Activated naive CD8-positive, alpha-beta T cell treated with anti-CD3 and anti-CD28 coated beads for 36 hours (primary cell): ENCODE measurements at places on chromosomes 12 and 14.

- no peak for DNase-seq
Observed at GRCh38 chr12:14896521-14897169, 11.0 kb upstream of the MGP start.

DNA sequence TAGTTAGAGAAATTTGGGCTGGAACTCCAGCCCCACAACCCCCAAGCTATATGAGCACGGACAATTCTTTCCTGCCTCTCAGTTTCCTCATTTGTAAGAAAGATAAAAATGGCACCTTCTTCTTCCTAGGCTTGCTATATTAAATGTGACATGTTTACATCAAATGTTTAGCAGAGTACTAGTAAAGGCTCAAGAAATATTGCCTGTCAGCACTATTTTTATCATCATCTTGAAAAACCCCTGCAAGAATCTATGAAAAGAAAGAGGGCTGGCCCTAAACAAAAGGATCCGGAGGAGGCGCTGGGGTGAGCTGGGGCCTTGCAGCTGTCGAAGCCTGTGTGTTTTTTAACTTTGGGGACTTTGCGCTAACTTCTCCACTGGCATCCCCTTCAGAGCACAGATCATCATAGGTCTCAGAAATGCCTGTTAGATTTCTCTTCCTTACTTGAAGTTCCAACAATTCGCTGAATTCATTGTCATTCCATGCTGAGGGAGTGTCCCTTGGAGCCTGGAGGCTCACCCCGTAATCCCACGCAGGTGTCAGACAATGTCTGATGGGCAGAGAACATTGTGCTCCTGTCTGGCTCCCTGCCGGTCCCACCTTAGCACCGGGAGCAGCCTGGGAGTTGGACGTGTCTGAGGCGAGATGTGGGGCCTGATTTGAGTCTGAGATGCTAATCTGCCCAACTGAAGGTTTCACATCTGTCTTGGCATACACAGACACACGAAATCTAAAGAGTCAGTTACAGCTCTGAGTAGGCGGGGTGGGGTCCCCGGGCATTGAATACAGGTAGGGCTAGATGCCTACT is 206.8 kb downstream of the NUAK1 start:
- DNase-seq, result no peak

GRCh38 chr14:47678157-47678556 is 2.8 kb upstream of the MDGA2 start:
- DNase-seq, result no peak

GRCh38 chr14:64501411-64502171 is 2.0 kb downstream of the ZBTB25 start:
- no peak for DNase-seq

GRCh38 chr14:85280074-85280473 is 249.9 kb upstream of the FLRT2 start:
- DNase-seq, result no peak
